ENCODE measurements at places on chromosomes 1 and 21.

GRCh38 chr21:33362044-33362555 lies 37.3 kb downstream of the IFNAR1 start:
- peak; percentile 78 for DNase-seq

GRCh38 chr1:31244326-31244725 lies 4.6 kb upstream of the NKAIN1 start:
- DNase-seq, result no peak

- DNase-seq, result no peak
Measured at GRCh38 chr1:30610917-30611316, 112.5 kb downstream of the MATN1 start.

DNA sequence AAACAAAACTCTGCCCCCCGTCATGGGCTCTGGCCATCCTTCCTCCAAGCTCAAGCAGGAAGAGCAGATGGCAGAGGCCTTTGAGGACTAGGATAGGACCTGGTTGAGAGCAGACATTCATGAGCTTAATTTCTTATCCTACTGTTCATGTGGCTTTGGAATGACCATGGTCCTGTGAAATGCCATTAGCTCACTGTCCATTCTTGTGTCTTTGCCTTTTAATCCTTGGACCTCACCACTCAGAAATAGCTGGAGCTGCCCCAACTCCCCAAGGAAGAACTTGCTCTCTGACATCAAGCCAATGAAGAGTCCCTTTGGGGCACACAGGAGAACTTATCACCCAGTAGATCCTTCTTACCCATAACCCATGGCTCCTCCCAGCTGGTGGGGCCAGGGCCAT lies 11.6 kb upstream of the FAM20B start:
- no peak for DNase-seq

GRCh38 chr1:53077599-53077965 lies 15.6 kb downstream of the PODN start:
- DNase-seq, result no peak

GRCh38 chr1:178102218-178102617 lies 8.3 kb downstream of the RASAL2 start:
- no peak for DNase-seq

DNA sequence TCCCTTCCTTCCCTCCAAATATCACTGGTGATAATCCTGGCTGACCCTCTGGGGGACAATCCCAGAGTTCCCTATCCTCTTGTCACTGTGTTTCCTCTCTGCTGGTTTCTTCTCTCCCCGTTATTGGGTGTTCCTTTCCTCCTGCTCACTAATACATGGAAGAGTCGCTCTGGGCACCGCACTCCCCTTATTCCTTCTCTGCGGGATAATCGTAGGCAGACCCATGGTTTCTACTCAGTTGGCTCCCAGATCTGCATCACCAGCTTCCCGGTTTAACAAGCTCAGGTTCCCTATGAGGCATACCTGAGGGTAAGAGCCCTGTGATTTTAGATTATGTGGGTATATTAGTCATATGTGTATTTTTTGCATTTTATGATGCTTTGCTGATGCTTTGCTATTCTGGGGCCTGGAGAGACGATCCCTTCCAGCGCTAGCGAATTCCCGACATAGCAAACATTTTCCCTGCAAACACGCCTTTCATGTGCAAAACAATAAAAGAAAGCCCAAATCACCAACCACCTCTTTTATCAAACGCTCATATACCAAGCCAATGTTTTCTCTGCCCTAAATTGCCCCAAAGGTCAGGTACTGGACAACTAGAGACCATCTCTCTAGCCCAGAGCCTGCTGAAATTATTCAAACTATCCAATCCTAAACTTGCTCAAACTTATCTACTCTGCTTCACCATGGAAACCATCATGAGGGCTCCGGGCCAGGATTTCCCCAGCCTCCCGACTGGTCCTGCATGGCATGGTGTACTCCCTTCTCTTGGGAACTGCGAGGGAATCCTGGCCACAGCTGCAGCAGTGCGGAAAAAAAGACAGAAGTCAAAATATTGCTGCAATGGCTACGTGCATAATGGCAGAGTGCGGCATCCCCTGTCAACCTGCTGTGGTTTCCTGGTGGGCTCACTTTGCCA lies 84.2 kb downstream of the PCP4 start:
- no peak for DNase-seq

GRCh38 chr1:115227346-115228082 lies 110.5 kb downstream of the NGF start:
- DNase-seq, result no peak

GRCh38 chr1:151371370-151372057 lies 991 bp downstream of the SELENBP1 start:
- DNase-seq, result peak; percentile 79

DNA sequence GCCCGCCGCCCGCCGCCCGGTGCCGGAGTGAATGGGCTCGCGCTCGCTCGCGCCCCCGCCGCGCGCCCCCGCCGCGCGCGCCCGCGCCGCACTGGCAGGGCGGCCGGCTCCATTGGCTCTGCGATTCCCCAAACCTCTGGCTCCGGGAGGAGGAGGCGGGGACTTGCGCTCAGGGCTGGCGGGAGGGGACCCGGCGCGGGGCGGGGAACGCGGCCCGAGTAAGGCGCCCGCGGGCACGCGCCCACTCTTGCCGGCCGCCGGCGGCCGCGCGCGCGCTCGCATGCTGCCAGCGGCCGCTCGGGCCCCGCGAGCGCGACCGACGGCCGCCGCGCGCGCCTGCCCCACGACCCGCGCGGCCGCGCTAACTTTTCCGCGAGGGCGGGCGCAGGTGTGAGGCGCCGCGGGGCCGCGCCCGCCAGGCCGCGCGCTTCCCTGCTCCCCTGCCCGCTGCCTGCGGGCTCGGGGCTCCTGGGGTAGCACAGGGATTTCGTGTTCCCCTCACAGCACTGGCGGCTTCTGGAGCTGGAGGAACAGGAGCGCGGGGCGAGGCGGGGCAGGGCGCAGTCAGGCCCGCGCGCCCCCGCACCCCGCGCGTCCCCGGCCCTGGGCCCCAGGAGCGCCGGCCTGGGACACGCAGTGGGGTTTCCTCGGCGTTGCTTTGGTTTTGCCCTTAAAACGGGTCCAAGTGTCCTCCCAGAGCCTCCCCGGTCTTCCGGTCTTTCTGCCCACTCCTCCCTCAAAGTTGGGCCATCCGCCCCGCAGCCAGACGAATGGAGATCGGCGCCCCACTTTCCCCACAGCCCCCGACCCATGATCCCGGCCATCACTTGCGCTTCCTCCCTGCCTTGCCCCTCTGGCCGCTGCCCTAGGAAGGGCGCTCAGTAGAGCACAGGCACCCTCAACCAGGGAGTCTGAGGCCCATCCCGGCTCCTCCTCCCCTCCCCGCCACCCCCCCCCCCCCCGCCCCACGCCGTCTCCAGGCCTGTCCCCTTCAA lies 101.5 kb downstream of the CASZ1 start:
- peak; percentile 95 for DNase-seq

DNA sequence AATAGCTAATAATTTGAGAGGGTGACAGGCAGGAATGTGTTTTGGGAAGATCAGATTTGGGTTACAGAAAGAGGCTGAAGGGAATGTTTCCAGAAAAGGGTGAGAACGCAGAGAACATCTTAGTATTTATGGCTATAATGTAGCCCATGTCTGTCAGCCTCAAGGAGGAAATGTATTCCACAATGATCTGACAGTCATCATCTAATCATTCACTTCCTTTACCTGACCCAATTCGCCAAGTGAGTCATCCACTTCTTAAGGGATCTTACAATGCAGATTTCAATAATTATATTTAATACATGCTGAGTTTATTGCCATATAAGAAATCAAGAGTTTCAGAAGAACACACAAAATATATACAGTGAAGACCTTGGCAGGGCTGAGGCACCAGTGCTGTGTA lies 10.8 kb downstream of the TRIM45 start:
- DNase-seq, result no peak

DNA sequence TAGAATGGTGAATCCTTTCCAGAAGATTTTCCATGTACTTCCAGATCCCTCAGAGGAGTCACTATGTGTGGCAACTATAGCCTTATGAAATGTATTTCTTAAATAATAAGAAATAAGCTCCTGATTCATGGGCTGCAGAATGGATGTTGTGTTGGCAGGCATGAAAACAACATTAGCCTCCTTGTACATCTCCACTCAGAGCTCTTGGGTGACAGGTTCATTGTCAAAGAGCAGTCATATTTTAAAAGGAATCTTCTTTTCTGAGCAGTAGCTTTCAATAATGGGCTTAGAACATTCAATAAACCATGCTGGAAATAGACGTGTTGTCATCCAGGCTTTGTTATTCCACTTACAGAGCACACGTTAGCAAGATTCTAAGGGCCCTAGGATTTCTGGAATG lies 96.6 kb downstream of the CDC7 start:
- no peak for DNase-seq

DNA sequence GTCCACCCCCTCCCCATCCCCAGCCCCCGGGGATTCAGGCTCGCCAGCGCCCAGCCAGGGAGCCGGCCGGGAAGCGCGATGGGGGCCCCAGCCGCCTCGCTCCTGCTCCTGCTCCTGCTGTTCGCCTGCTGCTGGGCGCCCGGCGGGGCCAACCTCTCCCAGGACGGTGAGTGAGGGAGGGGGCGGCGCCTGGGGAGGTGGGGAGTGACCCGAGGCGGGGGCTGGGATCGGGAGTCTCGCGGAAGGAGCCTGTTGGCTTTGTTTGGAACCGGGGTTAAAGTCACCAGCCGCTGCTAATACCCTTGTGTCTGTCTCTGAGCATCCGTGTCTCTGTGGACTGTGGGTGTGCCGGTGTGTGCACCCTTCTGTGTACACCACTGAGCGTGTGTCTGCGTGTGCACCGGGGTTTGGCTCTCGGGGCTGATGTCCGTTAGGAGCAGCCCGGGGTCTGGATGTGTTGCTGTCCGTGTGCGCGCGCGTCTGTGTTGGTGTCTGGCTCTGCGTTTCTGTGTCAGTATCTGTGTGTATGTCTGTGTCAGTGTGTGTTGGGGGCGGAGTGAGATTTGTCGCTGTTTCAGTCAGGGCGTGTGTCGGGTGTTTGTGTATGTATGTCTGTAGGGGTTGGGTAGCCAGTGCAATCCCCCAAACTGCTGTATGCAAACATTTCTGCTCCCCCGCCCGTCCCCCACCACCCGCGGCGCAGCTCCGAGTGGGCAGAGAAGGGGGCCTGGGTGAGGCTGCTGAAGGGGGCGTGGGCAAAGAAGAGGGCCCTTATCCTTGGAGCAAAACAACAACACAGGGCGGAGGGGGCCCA lies 480 bp downstream of the CADM3 start:
- DNase-seq, result peak; percentile 78

DNA sequence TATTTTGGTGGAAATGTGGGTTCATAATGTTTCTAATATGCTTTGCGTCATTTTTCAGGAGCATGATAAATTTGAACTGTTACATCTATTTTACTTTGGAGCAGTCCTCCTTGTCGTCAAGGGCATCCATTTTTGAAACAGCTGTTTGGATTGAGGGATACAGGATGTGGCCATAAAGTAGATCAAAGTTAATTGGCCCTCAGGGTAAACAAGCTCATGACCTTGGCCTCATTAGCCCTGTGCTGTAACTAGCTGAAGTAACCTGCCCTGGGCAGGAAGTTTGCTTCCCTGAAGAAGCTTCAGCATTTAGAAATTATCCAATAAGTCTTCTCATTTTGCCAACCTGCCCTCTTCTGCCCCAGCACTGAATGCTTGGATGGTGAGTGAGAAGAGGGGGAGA lies 24.8 kb upstream of the RGL1 start:
- peak; percentile 15 for DNase-seq

- no peak for DNase-seq
Measured at GRCh38 chr1:38451541-38451993, 405.0 kb upstream of the POU3F1 start.

All from DMS53 (cell line).